ENCODE measurements at places on chromosomes 6 and 20.

- no peak for DNase-seq
Observed at GRCh38 chr6:41756354-41756753, 9.2 kb upstream of the PGC start.

- peak; percentile 11 for DNase-seq
Observed at GRCh38 chr6:160167604-160168399, 46.2 kb downstream of the SLC22A1 start.

- DNase-seq = no peak
Observed at GRCh38 chr6:968791-969190, 275.9 kb upstream of the EXOC2 start.

DNA sequence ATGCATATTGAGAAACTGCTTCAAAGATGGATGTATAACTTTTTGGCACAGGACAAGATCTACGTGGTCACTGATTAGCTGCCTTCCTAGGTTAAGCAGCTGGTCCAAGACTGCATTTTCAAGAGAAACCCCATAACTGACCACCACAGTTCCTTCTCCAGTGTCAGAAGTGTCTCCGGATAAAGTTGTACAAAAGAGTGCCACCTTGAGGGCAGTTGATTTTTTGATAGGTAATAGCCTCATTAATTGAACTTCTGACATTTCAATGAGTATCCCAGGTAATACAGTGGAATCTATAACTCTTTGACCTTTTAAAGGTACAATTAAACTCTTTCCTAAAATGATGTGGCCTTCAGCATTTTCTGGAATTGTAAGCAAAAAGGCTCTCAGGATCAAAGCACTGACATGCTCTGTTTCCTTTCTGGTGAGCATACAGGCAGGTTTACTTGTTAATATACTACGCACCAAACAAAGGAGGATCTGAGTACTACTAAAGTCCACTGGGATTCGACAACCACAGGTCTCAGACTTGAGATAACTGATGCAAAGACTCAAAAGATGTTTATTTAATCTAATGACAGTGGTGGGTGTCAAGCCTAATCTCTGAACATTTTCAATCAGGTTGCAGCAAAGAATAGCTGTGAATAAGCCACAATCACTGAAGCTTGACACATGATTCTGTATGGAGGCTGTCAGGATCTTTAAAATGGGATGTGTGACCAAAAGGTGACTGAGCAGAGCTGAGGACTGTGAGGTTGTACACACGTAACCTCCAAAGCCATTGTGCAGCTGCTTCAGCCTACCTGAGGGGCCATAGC, 21.2 kb downstream of the MKKS start:
- DNase-seq = no peak

GRCh38 chr6:6713657-6714056, 125.1 kb downstream of the LY86 start:
- no peak for DNase-seq

DNA sequence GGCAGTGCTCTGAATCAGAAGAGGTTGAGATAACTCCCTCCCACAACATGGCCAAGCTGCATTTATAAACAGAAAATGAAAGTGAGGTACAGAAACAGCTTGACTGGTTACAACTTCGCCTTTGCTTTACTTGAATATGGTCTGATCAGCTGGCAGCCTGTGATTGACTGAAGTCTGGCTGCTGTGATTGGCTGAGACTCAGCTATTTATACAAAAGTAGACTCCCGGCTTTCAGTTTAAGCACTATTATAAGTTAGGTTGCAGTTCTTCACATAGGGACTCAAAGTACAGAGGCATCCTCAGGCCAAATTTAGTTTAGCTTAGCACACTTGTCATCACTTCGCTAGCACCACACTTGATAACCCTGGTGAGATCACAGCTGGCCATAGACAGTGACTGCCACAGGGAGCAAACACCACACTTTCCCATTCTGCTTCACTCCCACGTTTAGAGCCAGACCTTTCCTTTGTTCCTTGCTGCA, 362.6 kb downstream of the EPM2A start:
- DNase-seq = no peak

DNA sequence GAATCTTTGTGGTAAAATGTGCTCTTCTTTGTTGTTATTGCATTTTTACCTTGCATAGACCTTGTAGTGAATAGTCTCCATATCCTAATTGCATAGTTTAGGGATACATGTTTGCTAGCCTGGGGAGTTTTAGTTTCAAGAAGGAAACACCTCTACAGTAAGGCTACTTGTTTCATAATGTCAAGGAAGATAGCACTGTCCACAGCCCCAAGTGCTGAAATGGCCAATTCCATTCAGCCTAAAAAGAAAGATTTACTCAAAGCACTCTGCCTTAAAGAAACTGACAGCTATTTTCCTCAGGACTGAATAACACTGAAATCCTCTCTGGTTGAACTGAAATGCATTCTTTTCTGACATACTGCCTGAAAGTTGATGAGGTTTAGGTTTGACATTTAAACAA, 2.6 kb downstream of the HCRTR2 start:
- no peak for DNase-seq

Data from NCI-H524 treated with DMSO at 0.1 percent for 48 hours (cell line).